ENCODE measurements at places on chromosomes 12 and 14.

DNA sequence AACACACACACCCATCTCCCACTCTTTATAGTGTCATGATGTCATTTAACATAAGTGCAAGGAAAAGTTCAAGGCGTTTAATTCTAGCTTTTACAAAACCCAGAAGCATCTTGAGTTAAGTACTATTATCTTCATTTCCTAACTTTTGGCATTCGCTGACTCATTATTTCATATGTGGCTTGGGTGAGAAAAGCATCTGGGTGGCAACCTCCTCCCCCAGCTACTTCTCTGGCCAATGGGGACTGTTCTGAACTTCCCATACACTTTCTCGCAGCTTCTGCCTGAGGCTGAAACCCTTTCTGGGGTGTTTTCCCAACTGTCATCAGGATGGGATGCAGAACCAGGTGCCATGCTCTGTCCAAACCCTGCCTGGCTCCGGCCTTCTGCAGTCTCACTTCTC, 2.8 kb upstream of the MARK3 start:
- no peak for DNase-seq

- DNase-seq = no peak
These were observed 66.3 kb downstream of the TRHDE start for GRCh38 chr12:72338437-72338836.

DNA sequence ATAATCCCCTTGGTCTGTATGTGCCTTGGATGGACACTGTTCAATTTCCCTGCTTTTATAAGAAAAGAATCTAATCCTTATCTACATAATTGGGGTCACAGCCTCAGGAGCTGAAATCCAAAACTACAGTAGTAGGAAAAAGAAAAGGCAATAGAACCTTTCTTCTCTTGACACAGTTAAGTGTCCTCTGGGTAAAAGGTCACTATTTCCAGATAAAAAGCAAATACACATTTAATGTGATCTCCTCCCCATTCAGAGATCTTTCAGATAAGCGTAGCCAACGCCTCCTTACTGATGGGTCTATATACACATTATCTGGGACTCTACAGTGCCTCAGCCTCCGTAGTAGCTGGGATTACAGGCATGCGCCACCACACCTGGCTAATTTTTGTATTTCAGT, 73.4 kb downstream of the CLIP1 start:
- DNase-seq = no peak

DNA sequence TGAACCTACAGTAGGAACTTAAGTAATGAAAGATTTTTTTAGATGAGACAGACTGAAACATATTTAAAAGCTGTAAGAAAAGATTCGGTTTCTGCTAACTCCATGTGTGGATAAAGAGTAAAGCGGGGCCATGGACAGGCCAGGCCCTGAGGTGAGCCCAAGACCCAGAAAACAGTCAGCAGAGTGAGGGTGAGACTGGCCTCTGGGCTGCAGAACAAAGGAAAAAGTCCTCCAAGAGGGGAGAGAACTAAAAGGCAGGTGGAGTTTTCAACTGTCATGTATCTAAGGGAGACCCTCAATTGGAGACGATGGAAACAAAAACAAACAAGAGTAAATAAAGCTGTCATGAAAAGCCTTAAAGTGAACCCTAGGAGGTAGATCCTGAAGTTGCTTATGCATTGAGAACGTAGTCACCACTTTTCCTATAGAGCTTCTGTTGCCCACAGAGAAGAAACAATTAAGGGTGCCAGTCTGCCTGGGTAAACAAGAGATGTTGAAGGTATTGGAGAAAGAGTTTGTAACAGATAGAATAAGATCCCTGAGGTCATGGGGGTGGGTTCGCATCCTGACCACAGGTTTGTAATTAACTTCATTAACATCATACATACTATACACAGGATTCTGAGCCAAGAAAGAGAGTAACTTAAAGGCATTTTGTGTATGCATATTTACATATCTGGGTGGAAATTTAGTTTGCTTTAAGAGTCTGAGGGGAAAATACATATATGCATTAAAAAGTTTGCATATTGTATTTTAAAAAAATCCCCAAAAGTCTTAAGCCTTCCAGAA, 268.7 kb upstream of the PDE3A start:
- no peak for DNase-seq

GRCh38 chr14:64692189-64692985, 11.8 kb upstream of the PLEKHG3 start:
- no peak for DNase-seq

Measured in ovary (tissue), 10 donors.